Stimulated activated CD4-positive, alpha-beta T cell treated with anti-CD3 and anti-CD28 coated beads, Interleukin-1b, Interleukin-23, amount 100 ng/mL, for 48 hours (primary cell): ENCODE measurements at places on chromosomes 2 and 18.

DNA sequence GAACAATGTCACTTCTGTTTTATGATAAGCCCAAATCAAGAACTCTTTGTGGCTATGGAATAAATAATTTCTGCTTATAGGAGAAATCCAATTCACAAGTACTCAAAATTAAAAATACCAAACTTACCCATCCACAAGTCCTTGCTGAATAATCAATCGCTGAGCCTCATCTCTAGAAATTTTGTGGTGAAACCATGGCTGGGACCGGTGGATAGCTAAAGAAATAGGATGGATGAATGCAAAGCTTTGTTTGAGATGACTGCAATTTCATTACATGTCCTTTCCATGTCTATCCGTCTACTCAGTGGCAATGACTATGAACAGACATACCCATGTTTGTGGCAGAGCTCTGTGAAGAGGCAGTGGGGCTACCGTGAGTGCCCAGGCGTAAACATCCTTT, 124.4 kb downstream of the GRB14 start:
- DNase-seq, result no peak

- no peak for DNase-seq
Observed at GRCh38 chr2:41924709-41925408, 123.0 kb upstream of the PKDCC start.

GRCh38 chr2:19540739-19541525, 182.5 kb upstream of the OSR1 start:
- no peak for DNase-seq

GRCh38 chr2:201404699-201405280, 46.5 kb downstream of the TRAK2 start:
- no peak for DNase-seq

- no peak for DNase-seq
Observed at GRCh38 chr2:174628528-174629169, 31.0 kb upstream of the WIPF1 start.

- DNase-seq, result no peak
Observed at GRCh38 chr18:23583071-23583865, 3.0 kb downstream of the NPC1 start.

DNA sequence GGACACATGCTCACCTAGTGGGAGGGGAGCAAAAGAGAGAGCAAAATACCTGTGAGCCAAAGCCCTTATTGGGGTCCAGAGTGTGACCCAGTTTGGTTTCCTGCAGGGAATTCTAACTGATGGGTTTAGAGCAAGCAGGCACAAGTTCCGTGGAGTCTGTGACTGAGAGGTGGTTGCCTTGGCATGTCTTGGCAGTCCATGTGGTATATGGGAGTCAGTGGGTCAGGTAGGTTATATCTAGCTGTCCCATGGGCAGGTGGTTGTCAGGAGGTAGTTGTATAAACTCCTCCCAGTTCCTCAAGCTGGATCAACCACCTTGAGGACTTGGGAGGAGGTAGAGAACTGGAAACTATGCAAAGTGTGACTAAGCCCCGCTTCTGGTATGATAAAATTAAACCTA, 452.8 kb upstream of the VWC2L start:
- DNase-seq, result no peak

DNA sequence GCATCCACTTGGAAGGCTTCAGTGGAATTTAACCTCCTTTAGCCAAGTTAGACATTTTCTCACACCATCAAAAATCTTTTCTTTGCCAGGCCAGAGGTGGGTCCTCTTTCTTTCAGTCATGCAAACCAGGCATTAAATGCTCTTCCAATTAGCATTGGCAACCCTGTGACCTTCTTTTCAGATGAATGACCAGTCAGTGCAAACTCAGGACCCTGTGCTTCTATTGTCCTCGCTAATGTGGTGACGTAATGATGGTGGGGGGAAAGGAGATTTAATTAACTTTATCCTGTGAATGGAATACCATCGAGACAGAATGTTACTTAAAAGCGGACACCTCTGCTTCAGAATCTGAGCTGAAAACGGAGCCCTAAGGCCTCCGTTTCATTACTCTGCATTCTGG, 23.2 kb upstream of the STPG4 start:
- DNase-seq, result no peak

DNA sequence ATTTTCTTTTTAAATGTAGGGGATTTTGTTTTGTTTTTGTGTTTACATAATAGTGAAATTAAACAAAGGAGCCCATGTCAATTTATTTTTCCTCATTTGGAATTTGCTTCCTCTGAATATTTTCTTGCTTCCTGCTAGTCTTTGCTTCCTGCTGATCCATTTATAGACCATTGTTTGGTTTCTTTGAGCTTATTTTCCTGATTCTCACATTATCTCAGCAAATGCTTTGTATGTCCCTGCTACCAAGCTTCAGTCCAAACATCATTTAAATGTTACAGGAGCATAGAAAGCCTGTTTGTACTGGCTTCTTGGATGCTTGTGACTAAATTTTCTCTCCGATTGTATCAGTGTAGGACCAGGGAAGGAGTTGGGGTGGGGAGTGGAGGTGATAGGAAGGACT, 127.3 kb upstream of the IL1R2 start:
- DNase-seq, result no peak

DNA sequence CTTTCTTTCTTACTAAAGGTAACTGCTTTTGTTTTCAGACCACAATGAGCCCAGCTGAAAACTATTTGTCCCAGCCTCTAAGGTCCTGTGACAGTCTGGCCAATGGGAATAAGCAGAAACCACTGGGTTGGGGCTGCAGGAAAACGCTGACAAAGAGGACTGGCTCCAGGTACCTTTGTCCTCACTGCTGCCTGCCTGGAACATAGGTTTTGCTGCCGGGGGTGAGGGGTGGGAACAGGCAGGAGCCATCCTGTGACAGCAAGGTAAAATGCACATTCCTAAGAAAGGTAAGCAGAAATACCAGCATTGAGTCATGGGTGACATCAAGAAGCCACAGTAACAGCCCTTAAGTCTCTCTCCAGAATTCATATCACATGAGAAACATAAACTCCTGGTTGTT, 21.6 kb downstream of the PTPN2 start:
- DNase-seq, result no peak

GRCh38 chr2:71064754-71065621, 3.5 kb upstream of the NAGK start:
- DNase-seq, result no peak

DNA sequence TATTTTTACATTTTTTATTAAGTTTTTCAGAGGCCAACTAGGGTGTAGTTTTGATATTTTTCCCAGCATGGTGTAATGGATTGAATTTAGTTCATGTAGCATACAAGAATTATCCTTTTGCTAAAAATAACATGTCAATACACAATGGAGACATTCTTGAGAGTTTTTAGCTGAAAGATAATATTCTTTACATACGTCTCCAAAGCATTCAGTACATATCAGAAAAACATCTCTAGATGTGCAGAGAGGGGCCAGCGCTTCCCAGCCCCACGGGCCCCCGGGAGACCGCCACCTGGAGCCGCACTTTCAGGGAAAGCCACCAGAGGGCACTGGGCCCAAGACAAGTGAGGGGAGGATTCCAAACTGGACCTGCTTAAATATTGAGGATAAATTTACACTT, 499.4 kb downstream of the GALR1 start:
- no peak for DNase-seq

DNA sequence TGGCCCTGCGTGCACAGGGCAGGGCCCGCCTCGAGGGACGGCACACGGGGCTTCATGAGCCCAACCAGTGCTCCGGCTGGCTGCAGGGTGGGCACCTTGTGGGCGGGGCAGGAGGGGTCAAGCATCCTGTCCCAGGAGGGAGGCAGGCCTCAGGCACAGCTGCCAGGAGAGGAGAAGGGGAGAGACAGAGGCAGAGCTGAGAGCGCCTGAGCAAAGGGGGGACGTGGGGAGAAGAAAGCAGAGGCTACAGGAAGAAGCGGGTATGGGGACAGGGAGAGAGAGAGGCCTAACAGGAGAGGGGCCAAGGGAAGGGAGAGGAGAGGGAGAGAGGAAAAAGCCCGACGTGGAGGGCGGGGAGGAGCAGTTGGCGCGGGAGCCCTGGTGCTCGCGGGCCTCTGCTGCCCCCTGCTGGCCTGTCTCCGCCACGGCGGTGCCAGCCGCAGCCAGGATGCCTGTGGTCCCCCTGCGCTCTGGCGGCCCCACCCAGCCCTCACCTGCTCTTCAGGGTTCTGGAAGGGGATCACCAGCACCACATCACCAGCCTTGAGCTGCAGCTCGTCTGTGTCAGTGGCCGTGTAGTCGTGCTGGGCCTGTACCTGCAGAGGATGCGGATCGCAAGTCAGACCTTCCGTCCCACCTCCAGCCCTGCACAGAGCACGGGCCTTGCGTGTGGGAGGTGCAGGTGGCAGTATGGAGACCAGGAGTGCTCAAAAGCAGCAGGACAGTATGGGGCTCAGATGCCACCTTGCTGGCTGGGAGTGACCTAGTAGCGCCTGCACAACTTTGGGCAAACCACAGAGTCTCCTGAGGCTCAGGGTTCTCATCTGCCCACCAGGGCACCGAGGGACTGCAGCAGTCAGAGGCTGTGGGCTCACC, 56.8 kb downstream of the BIN1 start:
- DNase-seq, result peak; percentile 54

DNA sequence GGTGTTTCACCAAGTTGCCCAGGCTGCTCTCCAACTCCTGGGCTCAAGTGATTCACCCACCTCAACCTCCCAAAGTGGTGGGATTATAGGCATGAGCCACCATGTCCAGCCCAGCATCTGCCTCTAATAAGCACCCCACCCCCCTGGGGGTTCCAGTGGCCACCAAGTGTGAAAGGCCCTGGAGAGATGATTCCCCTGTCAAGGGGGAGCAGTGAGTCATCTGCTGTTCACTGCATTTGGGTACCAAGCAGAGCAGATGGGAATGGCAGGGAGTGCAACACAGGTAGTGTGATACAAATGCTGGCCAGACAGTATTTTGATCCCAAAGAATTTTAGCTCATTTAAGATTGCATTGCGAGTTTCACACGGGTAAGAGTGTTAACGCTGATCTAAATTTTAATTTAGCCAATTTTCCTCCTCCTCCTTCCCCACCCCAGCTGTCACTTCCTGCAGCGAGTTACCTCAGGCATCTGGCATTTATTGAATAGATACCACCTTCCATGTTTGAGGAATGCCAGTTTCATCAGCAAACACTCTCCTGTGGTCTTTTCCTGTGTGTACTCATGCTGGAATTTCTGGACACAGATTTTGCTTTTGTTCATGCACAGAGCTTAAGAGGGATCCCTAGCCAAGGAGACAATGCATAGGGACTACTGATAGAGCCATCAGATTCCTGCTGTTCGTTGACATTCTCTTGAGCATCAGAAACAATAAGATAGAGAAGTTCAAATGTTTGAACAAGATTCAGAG, 32.4 kb upstream of the NCK2 start:
- DNase-seq, result no peak

- DNase-seq, result no peak
Observed at GRCh38 chr2:120367221-120367620, 21.3 kb downstream of the INHBB start.

GRCh38 chr2:62306751-62307468, 111.0 kb downstream of the B3GNT2 start:
- peak; percentile 31 for DNase-seq

GRCh38 chr18:49608366-49609255, 46.8 kb downstream of the LIPG start:
- DNase-seq, result no peak

GRCh38 chr2:182608181-182608845, 107.7 kb upstream of the DNAJC10 start:
- DNase-seq, result no peak

GRCh38 chr2:26054598-26055348, 20.9 kb downstream of the RAB10 start:
- DNase-seq, result no peak

DNA sequence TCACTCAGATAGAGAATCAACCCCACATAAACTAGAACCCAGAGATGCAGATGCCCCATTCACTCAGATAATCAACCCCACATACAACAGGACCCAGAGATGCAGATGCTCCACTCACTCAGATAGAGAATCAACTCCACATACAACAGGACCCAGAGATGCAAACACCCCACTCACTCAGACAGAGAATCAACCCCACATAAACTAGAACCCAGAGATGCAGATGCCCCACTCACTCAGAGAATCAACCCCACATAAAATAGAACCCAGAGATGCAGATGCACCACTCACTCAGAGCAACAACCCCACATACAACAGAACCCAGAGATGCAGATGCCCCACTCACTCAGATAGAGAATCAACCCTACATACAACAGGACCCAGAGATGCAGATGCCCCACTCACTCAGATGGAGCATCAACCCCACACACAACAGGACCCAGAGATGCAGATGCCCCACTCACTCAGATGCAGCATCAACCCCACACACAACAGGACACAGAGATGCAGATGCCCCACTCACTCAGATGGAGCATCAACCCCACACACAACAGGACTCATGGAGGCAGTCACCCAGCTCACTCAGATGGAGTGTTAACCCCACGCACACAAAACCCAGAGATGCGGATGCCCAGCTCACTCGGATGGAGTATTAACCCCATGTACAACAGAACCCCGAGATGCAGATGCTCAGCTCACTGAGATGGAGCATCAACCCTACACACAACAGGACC, 11.7 kb downstream of the TMEM18 start:
- no peak for DNase-seq

DNA sequence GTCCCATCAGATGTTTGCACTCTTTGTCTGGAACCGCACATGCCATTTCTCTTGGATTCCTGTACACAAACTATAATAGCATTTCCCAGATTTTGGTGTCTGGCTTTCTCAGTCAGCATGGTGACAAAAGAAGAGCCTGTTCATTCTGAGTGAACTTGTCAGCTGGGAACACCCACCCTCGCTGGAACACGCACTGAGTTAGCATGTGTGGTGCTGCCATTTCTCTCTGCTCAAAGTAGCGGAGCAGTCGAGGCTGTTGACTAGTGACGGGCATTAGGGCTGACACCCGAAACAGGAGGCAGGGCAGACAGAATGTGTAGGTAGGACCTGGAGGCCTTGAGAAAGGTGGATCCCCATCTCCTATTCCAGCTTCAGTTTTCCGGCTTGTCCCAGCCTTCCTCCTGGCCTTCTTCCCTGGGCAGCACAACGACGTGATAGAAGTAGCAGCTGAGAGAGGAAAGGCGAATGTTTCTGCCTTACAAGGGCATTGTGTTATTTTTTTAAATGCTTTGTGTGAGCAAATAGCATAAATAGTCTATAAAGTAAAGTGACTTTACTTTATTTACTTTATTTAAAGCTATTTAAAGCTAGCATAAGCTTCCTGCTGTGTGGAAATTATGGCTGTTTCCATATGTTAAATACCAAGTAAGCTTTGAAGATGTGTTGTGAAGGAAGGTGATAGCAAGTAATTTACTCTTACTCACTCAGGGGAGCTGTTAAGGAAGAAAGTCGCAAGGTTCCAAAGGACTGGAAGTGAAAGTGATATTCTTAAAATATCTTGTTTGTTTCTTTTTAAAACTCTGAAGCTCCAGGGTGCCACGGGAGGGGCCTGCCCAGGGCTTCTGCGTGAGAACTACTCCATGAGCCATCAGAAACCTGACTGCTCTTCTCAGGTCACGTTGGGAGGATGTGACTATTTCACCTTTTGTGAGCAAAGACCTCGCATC, 272.6 kb downstream of the NEDD4L start:
- peak; percentile 18 for DNase-seq

DNA sequence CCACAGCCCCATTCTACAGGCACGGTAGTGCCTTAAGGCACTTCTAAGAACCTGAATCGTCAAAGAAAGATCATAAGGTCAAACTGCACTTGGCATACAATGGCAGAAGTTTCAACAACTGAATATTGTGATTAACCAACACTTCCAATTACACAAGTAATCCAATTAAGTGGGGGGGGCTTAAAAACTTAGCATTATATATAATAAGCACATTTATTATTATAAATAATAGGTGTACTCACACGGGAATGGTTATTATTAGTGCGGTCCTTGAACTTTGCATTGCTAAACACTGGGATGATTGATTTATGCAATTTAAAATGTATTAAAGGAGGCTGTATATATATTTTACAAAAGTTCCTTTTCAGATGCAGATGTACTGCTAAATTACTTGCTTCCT, 7.6 kb downstream of the APCDD1 start:
- DNase-seq, result no peak

GRCh38 chr2:946073-946948, 4.3 kb upstream of the SNTG2 start:
- no peak for DNase-seq
